ENCODE measurements at places on chromosomes 3 and 15. TPM values are rescaled to one million over a fixed set of nuclear protein-coding genes. Genes with fewer than 3 reads are reported as not detected.

- no peak for DNase-seq
Observed at GRCh38 chr3:52181543-52181942, 16.4 kb upstream of the ALAS1 start.

- no peak for DNase-seq
Observed at GRCh38 chr15:32878869-32879805, 161.3 kb downstream of the GREM1 start.

DNA sequence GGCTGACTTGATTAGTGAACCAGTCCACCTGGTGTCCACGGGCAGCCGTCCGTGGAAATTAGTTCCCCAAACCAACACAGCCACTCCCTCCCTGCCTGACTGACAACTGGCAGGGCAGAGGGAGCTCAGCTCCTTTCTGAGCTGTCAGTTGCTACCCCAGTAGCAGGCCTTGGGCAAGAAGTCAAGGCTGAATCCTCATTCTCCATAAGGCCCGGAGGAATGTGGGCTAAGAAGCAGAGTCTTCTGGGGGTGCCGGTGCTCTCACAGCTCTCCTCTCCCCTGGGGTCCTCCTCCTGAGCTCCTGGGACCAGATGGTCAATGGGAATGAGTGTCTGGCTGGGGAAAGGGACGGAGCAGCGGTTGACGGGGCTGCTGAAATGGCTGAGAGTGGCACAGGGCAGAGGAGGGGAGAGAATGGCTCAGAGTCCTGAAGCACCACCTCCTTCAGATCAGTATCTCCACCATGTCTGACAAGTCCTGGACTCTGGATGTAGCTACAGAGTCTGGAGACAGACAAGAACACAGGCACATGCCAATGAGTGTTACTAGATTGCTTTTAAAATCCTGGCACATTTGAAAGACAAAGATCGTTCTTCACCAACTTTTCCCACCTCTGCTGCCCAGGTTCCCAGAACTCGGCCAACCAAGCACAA lies 16.9 kb downstream of the AMOTL2 start:
- DNase-seq, result no peak

- DNase-seq, result no peak
Observed at GRCh38 chr3:25088284-25088683, 339.8 kb upstream of the RARB start.

GRCh38 chr15:66673410-66674322 lies 28.4 kb upstream of the SMAD6 start:
- DNase-seq, result peak; percentile 48

- DNase-seq, result no peak
Observed at GRCh38 chr15:77516076-77516475, 95.4 kb downstream of the HMG20A start.

GRCh38 chr3:8555113-8555661 lies 53.6 kb downstream of the LMCD1 start:
- DNase-seq, result no peak

DNA sequence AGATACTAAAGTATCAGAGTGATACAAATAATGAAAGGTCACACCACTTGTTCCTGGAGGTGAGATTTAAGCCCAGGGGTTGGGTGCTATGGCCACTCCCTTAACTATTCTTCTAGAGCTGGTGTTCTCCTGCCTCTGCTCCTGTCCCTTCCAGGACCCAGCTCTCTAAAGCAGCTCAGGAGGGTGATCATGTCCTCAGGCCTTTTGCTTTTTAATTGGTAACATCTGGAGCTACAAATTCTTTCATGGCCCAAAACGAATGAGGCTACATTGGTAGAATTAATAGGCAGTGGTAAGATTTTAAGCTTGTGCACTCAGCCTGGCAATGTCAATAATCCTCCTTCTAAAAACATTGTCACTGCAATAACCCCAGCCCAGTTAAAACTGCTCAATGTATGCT lies 38.2 kb upstream of the CNOT10 start:
- DNase-seq, result no peak

GRCh38 chr3:73258057-73258456 lies 196.6 kb downstream of the EBLN2 start:
- DNase-seq, result no peak

DNA sequence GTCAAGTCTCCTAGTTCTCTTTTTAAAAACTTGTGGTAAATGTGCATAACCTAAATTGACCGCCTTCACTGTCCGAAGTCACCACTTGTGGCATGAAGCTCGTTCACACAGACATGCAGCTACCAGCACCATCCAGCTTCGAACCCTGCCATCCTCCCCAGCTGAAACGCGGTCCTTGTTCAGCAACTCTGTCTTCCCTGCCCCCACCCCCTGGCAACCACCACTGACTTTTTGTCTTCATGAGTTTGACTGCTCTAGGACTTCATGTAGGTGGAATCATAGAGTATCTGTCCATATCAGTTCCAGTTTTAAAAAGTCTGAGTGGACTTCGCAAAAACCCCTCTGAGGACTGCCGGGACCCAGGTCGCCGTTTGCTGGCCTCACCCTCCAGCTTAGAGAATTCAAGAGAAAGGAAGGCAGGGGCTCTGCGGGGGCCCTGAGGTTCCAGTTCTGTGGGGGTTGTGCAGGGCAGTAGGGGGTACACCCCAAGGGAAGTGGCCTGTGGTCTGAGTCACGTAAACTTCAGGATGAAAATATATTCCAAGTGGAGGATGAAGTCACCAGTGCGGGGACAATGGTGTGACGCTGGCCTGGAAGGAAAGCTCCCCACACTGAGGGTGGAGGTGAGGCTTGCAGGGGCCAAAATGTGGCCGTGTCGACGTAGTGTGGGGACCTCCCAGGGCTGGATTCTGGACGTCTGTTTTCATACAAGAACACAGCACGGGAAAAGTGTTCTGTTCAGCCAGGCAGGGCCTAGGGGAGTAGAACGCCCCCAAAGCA lies 67.6 kb downstream of the ABTB1 start:
- DNase-seq, result no peak

- DNase-seq, result no peak
Observed at GRCh38 chr3:103077910-103078309, 643.1 kb downstream of the ZPLD1 start.

Gene LRRC3B
- total RNA-seq, result not detected

Gene GLDN
- not detected for total RNA-seq

Gene ZCWPW2
- total RNA-seq, result 0.35 TPM

Gene SYNPR
- total RNA-seq, result not detected

Gene CSTA
- total RNA-seq, result not detected

Data from activated T-cell treated with anti-CD3 and anti-CD28 coated beads, Interleukin-2, amount 50 U/mL, for 72 hours (primary cell).